ENCODE measurements at places on chromosomes 2 and 18. TPM values are rescaled to one million over a fixed set of nuclear protein-coding genes. Genes with fewer than 3 reads are reported as not detected.

The HOXD11 gene
- total RNA-seq = not detected

DNA sequence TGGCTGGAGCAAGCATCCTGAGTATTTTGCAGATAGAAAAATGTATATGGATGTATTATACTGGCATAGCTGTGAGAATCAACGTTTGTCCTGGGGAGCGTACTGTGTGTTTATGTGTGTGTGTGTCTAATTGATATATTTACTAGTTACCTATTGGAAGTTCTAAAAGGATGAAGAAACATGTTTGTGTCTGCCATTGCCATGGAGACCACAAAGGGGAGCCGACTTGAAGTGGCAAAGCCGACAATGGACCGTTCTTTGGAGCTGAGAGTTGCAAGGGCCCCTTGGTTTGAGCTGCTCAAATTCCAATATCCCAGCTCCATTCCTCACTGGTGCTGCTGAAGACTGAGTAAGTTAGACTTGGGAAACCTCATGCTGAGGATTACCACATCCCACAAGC, 14.3 kb upstream of the SLC25A52 start:
- DNase-seq = no peak

- DNase-seq = no peak
Observed at GRCh38 chr2:150327564-150328489, 159.6 kb downstream of the RND3 start.

GRCh38 chr2:65939687-65940086, 495.2 kb upstream of the MEIS1 start:
- no peak for DNase-seq

- no peak for DNase-seq
Observed at GRCh38 chr18:50196261-50196660, 1.3 kb upstream of the MYO5B start.

- no peak for DNase-seq
Observed at GRCh38 chr18:31617031-31617717, 25.5 kb downstream of the TTR start.

DNA sequence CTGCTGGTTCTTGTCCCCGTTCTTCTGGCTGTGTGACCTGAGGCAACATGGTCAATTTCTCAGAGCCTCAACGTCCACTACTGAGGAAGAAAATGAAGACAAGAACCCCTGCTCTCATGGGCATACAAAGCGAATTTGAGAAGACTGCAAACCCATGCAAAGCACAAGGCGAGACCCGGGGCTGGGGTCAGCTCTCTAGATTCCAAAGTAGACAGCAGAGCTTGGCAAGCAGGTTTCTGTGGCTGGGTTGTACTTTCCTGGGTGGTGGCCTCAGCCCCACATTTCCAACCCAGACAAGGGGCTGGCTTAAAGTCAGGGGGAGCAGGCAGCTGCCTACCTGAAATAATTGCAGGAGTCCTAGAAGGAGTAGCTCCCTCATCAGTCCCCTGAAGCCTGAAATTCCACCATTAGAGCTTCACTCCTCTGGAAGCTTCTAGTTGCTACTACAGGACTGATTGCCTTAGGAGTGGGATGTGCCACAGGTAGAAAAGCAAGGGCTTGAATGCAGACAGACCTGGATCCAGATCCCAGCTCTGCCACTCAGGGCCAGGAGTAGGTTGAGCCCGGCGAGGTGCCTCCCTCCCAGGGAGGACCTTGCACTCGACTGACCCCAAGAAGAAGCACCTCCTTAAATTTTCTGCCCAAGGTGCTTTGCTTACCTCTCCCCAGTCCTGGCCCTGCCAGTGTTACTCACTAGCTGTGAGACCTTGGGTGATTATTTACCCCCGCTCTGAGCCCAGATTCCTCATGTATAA, 127.6 kb downstream of the CLIP4 start:
- no peak for DNase-seq

- DNase-seq = peak; percentile 86
Observed at GRCh38 chr18:79679552-79680099, at the start of gene CTDP1. CTDP1 (plus strand) TSS chr18:79679803; CDS start chr18:79679948, 145 bp downstream.

- no peak for DNase-seq
Observed at GRCh38 chr18:2513616-2514015, 57.7 kb downstream of the METTL4 start.

DNA sequence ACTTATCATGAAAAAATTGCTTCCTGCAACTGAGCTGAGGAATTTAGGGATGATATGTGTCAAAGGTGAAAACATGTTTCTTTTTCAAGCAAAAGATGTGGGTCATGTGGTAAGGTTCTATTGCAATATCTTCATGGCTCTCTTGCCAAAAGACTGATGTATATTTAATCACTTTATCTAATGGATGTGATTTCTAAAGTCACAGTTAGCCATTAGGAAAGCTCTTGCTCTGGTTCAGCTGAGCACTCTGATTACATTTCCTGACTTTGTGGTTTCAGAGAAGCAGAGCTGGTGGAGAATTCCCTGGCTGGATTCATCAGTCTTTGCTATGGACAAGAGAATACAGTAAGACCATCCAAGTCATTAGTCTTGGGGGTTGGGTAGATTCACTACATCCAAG, 24.4 kb downstream of the SCN9A start:
- no peak for DNase-seq

The G6PC2 gene
- not detected for total RNA-seq

DNA sequence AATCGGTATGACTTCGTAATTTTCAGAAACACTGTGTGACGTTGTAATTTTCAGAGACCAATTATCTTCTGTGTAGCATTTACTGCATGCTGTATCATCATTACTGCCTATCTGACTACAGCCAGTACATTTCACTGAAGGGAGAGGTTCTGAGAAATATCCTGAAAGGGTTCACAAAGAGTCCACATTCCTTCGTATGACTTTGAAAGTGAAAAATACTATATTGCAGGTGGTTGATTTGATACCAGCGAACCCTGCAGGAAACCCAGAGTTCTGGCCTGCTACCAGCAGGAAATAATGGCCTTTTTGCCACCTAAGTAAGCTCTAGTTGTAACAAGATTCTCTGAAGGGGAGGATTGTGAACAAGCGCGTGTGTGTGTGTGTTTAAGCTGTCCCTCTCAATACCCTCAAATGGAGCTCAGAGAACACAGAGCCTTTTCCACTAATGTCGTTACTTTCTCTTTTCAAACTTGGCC, 155.5 kb downstream of the ARHGAP28 start:
- no peak for DNase-seq

- DNase-seq = no peak
Observed at GRCh38 chr2:20175931-20176330, 49.0 kb downstream of the SDC1 start.

Data from occipital lobe (tissue), 3 donors.